ENCODE measurements at places on chromosomes 4 and X.

DNA sequence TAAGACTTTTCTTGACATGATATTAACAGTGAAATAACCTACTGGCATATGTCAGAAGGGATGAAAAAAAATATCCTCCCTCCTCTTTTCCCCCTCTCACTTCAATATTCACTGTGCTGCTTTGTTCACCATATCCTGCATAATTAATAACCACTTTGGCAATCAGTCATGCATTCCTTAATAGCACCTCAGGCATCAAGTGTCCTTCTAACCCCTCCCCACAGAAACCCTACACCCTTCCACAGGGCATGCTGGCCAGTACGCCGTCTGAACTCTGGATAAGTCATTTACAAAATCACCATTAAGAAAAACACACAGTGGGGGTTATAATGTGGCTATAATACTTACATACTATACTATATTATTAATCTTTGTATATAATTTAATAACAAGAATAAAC lies 165.9 kb downstream of the PDGFC start:
- no peak for DNase-seq

GRCh38 chr4:111120191-111120590 lies 497.3 kb upstream of the PITX2 start:
- DNase-seq, result no peak

- DNase-seq, result no peak
Observed at GRCh38 chr4:5923376-5923775, 30.5 kb upstream of the CRMP1 start.

DNA sequence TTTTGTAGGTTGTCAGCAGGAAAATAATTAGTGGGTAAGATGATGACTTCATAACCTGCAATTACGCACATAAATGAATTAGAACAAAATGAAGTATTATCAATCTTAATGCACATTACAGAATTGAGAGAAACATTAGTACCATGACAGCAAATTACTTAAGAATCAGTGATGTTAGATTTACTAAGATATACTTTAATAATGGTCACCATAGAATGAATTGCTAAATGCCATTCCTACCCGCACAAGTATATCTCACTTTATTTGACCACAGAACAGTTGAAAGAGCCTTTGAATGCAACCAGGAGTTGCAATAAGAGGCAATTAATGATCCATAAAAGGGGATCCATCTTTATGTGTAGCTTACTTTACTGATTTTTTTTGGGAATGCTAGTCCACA lies 816.4 kb upstream of the AGA start:
- no peak for DNase-seq

- no peak for DNase-seq
Observed at GRCh38 chr4:116180157-116180601, 905.2 kb downstream of the TRAM1L1 start.

DNA sequence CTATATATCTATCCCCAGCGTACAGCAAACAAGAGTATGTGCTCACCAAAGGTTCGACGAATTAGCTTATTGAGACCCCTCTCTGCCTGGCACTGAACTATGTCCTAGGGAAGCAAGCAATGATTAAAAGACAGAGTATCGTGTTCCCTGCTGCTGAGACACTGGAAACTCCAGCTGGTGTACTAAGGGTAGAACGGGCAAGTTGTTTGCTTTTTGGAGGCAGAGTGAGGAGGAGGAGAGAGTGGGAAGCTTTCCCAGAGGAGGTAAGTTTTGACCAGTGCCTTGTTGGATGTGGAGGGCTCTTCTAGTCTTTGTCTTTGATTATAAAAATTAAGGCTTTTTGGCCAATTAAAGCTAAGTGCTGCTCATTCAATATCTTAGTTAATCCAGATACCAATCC lies 61.7 kb downstream of the PJA1 start:
- no peak for DNase-seq

- DNase-seq, result no peak
Observed at GRCh38 chrX:47746446-47746845, 87.5 kb upstream of the UXT start.

- DNase-seq, result no peak
Observed at GRCh38 chrX:146141221-146141620, 323.6 kb downstream of the SLITRK2 start.

- DNase-seq, result no peak
Observed at GRCh38 chr4:180528003-180528402, 1715.2 kb upstream of the TENM3 start.
